Stimulated activated CD8-positive, alpha-beta memory T cell treated with anti-CD3 and anti-CD28 coated beads, Interleukin-12 subunit alpha, Interleukin-12 subunit beta, amount 100 ng/mL, for 1 hour (primary cell): ENCODE measurements at places on chromosomes 2 and 18.

DNA sequence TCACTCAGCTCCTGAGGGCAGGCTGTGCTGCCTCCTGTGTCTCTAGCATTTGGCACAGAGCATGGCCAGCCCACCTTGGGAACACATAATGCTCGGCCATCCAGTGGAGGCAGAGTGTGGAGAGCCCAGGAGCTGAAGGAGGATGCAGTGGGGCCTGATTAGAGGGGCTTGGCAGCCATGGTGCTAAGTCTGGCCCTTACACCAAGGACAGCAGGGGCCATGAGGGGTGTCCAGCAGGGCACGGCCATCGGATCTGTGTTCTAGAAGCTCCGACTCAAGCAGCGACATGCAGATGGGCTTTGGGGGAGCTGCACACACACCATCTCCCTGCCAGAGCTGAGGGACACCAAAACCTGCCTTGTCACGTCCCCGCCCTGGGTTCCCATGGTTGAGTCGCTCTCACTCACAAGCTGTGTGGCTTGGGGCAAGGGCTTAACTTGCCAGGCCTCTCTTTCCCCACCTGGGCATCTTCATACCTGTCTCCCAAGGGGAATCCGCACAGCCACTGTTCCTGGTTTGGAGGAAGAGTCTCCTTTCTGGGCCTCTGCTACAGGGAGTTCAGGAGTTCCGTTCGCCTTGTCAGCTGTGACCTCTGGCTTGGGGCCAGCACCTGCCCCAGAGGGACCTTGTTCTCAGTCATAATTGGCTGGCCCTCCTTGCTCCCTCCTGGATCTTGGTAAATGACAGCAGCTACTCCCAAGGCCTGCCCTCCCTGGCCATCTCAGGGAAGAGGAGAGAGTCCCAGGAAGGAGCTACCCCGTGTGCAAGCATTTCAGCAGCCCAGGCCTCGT, 1.3 kb upstream of the TOGARAM2 start:
- no peak for DNase-seq

DNA sequence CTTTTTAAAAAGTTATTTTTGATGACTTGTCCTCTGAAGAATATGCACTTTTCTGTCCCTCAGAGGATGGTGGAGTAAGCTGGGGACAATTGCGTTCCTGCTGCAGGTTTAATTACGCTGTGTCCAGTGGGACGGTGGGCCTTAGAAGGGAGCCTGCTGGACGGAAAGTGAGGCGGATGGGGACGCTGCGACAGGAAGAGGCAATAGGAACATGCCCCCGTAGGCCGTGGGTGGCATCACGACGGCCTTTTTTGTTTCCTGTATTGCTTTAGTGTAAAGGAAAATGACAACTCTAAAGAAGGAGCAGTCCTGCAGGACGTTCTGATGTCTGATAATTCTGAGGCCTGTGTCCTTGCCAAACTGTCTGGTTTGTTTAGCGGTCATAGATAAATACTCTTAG, 121.6 kb downstream of the NFATC1 start:
- no peak for DNase-seq

GRCh38 chr2:43133708-43134570, 92.5 kb downstream of the ZFP36L2 start:
- peak; percentile 60 for DNase-seq

GRCh38 chr18:39318462-39318861, 1752.9 kb upstream of the CELF4 start:
- no peak for DNase-seq

GRCh38 chr2:220550995-220551700, 923.7 kb downstream of the SLC4A3 start:
- no peak for DNase-seq

- DNase-seq: no peak
Observed at GRCh38 chr2:6782517-6783237, 83.0 kb downstream of the CMPK2 start.

- DNase-seq: no peak
Observed at GRCh38 chr18:46407486-46408166, 249.4 kb downstream of the LOXHD1 start.

GRCh38 chr2:218815649-218816048, 16.0 kb downstream of the PRKAG3 start:
- no peak for DNase-seq

GRCh38 chr2:95383635-95384027, 18.9 kb upstream of the FAHD2A start:
- no peak for DNase-seq

DNA sequence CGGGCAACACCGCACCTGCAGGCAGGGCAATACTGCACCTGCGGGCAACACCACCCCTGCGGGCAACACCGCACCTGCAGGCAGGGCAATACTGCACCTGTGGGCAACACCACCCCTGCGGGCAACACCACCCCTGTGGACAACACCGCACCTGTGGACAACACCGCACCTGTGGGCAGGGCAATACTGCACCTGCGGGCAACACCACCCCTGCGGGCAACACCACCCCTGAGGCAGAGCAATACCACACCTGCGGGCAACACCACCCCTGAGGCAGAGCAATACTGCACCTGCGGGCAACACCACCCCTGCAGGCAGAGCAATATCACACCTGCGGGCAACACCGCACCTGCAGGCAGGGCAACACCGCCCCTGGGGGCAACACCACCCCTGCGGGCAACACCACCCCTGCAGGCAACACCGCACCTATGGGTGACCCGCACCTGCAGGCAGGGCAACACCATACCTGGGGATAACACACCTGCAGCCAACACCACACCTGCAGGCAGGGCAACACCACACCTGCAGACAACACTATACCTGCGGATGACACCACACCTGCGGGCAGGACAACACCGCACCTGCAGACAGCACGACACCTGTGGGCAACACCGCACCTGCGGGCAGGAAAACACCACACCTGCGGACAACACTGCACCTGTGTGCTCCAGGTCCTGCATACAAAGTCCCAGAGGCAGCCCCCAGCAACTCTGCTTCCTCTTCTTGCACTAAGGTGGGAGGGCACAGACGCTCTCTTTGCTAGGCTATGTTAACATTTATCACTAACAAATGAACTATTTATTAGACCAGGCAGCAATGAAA, 57.7 kb downstream of the EIPR1 start:
- no peak for DNase-seq

- DNase-seq: no peak
Observed at GRCh38 chr2:196334710-196335109, 163.3 kb upstream of the STK17B start.

GRCh38 chr18:75790796-75791195, 363.3 kb upstream of the SMIM21 start:
- DNase-seq: no peak

DNA sequence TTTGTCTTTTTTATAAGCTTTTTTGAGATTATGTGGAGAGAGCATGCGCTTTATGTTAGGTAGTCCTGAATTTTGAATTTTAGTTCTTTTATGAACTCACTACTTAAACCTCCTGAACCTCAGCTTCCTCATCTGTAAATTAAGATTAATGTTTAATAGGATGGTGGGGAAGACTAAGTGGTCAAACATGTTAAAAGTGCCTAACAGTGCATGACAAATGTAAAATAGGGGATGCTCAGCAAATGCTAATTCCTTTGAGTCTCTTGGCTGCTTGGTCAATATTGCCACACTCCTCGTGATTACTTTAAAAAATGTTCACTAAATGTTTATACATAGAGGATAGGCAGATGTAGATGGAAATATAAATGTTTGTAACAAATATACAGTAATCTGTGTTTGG, 6.8 kb downstream of the BIRC6 start:
- no peak for DNase-seq

GRCh38 chr18:72013427-72013850, 530.7 kb downstream of the CBLN2 start:
- DNase-seq: no peak

DNA sequence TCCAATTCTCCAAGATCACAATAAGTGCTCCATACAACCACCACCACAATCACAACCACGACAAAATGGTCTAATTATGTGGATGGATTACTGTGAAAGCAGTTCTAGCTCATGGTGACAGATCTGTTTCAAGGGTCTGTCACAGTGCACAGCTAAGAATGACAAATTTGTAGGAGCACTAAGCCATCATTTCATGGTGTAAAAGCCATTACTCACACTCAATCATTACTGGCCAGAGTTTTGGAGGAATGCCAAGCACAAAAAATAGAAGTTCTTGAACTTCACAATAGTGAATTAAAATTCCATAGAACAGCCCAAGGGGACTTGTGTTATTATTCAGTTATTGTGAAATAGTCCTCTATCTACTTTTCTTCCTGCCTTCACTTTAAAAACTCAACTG, 2.3 kb downstream of the CPS1 start:
- DNase-seq: no peak

GRCh38 chr2:236353594-236353942, 89.4 kb upstream of the ASB18 start:
- no peak for DNase-seq

DNA sequence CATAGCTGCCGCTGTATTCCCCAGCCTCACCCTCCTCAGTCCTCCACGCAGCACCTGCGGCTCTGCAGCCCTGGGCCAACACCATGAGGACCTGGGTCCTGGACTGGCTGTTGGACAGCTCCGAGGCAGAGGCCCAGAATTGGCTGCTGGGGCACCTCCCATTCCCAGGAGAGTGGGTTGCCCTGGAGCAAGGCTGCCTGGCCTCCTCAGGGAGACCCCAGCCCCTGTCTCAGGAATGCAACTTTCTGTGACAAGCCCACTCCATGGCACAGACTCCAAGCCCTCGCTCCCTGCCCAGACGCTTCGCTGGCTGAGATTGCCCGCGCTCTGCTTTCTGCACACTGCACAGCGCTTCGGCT, 33.0 kb downstream of the CYP26B1 start:
- DNase-seq: no peak

- DNase-seq: no peak
Observed at GRCh38 chr2:223501641-223502040, 100.5 kb downstream of the SCG2 start.

DNA sequence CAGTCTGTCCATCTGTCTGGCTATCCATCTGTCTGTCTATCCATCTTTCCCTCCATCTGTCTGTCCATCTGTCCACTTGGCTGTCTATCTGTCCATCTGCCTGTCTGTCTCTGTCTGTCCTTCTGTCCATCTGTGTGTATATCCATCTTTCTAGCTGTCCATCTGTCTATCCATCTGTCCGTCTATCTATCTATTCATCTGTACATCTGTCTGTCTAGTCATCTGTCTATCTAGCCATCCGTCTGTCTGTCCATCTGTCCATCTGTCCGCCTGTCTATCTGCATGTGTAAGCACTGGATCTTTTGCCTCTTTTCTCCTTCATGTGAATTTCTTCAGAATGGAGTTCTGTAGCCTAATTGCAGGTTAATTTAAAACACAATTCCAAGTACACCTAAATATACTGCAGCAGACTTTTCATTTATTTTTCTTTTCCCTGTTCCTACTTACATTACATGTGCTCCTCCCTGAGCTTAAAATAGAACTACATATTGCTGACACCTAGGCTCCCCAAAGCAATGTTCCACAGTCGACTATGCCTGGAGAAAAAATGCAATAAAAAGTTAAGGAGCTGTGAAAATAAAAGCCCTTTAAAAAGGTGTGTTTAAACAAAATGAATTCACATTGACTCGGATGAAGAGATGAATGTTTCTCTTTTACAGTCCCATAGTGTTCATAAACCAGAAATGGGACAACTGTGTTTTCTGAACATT, 37.4 kb upstream of the TXNDC2 start:
- DNase-seq: no peak

DNA sequence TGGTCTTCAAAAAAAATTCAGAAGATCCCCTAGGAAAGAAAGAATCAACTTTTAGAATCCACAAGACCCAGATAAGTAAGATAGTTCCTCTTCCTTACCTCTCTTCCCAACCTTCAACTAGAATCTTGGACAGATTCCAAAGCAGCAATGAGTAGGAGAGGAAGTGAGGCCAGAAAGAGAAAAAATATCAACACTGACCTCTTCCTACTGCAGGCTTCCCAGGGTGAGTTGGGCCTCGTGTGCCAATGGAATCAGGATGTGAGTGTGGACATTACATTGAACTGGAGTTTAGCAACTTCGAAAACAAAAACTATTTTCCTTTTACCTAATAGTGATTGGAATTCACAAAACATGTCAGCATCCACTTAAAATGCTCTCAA, 102.5 kb upstream of the PIEZO2 start:
- no peak for DNase-seq

DNA sequence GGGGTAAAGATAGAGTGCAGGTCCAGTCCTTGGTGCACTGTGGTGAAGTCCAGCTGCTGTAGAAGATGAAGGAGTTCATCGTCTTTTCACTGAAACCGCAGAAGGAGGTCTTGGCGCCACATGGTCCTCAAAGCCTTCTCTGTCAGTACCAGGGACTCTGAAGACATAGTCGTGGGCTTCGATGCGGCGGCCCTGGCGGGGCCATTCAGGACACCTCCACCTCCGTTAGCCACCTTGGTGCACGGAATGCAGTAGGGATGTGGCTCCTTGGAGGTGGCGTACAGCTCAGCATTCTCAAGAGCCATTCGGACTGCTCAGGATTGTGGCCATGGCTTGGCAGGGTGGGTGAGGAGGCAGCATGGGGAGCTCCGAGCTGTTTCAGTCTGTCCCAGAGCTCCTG, 418.8 kb downstream of the SUCLG1 start:
- DNase-seq: no peak

DNA sequence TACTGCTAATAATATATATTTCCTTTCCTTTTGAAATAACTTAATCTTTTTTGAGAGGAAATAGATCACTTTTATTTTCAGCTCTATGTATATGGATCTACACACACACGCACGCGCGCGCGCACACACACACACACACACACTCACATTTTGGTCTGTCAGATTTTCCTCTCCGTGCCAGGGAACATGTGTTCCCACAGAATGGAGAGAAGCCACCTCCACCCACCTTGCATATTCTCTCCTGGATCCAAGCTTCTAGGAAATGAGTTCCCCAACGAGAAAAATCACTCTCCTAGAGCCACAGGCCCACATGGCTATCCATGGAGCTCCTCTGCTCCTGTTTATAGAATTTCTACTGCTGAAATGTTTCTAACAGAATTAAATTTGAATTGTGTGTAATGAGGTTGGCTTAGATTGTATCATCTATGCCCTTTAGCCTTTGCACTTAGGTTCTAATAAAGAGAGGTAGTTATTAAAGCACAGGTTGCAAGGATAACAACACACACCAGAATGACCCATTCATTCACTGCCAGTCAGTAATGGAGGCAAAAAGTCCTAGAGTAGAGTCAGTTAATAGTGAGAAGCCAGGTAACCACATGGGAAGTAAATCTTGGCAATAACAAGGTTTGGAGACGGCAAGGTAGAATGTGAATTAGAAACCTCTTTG, 19.7 kb downstream of the IFIH1 start:
- DNase-seq: no peak

DNA sequence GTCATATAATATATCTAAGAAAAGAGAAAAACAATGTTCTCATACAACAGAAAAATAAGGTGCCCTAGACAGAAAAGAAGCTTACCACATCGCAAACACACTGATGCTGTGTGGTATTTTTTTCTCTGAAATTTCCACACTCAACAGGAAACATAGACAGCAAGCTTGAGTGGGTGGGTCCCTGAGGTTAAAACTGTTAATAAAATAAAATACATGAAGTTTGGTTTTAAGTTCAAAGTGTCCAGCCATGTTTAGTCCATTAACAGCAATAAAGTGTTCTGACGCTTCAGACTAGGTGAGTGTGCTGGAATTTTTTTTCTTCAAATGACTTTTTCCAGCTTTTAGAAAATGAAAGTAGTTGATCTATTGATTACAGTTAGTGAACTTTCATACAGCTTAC, 83.3 kb upstream of the EPB41L5 start:
- peak; percentile 3 for DNase-seq
